ENCODE measurements at places on chromosomes 7 and 10.

DNA sequence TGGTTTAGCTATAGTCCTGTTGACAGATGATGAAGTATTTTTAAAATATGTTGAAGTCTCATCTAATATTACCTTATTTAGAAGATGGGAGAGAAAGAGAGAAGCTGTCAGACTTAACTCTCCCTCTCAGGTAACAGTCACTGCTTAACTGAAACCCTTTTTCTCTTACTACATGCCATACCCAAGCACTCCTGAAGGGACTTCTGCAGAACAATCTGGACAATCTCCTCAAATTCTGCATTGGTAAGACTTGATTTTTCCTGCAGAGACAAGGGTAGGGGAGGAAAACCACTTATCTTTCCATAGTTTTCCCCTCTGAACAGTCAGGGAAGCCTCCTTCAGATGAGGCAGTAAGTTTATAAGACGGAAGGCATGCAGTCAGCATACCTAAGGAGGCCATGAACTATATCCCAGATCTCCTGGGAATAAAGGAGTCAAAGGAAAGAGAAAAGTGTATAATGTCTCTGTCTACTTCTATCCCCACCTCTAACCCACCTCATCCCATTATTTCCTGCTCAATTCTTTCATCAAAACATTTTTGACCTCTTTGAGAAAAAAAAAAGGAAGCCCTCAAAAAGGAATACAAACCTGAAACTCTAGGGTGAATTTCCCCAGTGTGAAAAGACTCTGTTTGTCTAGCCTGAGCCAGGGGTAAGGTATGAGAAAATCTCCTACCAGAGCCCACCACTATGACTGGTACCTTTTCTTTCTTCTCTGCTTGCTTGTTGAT is 9.4 kb downstream of the ZCWPW1 start:
- no peaks in the 10 kb centered on the region for H3K36me3 ChIP-seq
- no peaks in the 10 kb centered on the region for H3K4me1 ChIP-seq
- H3K27me3 ChIP-seq = no peaks in the 10 kb centered on the region
- no peak for DNase-seq
- H3K4me3 ChIP-seq = no peak overlapping the region

DNA sequence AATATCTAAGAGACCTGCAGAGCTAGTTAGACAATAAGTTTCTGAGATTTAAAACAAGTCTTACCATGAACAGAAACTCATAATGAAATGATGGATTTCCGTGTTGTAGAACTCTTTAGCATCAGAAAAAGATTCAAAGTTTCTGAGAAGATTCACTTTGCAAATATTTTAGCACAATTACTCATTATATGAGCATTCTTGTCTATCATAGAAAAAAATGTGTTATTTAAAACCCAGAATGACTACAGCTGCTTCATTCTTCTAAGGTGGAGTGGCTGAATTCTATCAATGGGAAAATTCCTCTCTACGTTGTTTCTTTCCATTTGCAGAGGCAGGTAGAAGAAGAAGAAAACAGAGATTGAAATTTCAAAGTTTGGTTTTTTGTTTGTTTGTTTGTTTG is 21.0 kb upstream of the RALA start:
- H3K36me3 ChIP-seq = no peaks in the 10 kb centered on the region
- H3K27ac ChIP-seq = no peak overlapping the region
- no peaks in the 10 kb centered on the region for H3K27me3 ChIP-seq
- H3K4me1 ChIP-seq = no peaks in the 10 kb centered on the region
- H3K4me3 ChIP-seq = no peak overlapping the region

DNA sequence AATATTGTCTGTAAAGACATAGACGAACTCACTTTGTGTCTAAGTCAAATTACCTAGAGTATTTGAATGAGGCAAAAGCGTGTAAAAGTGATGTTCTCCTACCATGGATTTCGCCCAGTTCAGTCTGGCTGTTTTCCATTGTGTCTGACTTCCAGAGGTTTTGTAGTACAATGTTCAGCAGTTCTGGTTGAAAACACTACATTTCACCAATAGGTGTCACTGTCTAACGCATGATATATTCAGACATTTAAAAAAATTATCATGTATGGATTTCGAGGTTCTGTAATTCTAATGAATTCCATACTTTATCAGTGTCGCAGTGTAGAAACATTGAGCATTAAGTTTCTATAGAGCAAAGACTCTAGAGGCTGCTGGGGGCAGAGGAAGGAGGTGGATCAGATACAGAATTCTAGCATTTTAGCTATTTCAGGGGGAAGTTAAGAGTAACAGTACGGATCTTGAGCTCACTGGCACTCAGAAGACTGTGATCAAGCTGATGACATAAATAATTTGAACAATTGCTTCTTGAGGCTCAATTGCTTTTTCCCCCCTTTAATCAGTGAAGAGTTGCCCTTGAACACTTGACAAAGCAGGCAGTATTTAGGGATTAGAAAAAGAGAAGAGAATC is 196.9 kb upstream of the RHOBTB1 start:
- no peak overlapping the region for H3K27ac ChIP-seq
- H3K27me3 ChIP-seq = no peaks in the 10 kb centered on the region
- H3K4me3 ChIP-seq = no peak overlapping the region
- H3K4me1 ChIP-seq = no peaks in the 10 kb centered on the region

- H3K27ac ChIP-seq = peak within 1 kb of the TSS; percentile 94
- H3K4me3 ChIP-seq = peak within 1 kb of the TSS; percentile 78
- peaks cover 48% of the 10 kb centered on the region for H3K27me3 ChIP-seq
Measured at GRCh38 chr7:15686295-15686956, at the start of gene MEOX2. Gene MEOX2, minus strand, starts transcription at chr7:15686683. Its CDS starts 281 bp downstream, at chr7:15686402.

Measured in breast epithelium (tissue), 4 donors.